NCI-H1436 (cell line): ENCODE measurements at places on chromosomes 6 and 20.

GRCh38 chr20:50110141-50111047, 2.6 kb downstream of the UBE2V1 start:
- no peak for DNase-seq

- DNase-seq = no peak
These were observed 34.7 kb downstream of the RIPOR2 start for GRCh38 chr6:24900917-24901697.

GRCh38 chr6:37897818-37898515, 78.4 kb downstream of the ZFAND3 start:
- DNase-seq = no peak

GRCh38 chr20:38590676-38591473, 9.9 kb downstream of the ADIG start:
- no peak for DNase-seq

- DNase-seq = no peak
These were observed 10.6 kb downstream of the TMEM242 start for GRCh38 chr6:157312757-157313156.

DNA sequence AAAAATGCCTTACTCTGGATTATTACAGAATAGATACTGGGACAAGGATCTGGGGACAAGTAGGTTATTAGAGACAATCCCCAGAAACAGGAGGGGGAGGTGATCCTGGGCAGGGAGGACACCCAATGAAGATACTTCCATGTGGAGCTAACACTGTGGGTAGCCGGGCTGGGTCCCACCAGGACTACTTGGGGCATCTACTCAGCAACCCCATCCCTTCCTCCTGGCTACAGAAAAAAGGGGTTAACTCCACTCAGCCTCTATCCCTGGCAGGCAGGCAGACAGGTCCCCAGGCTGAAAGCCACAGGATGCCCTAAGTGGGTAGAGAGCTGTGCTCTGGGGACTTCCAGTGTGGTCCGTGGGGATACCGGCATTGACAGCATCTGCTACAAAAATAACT, 68.0 kb upstream of the NXT1 start:
- DNase-seq = no peak

- no peak for DNase-seq
These were observed 8.3 kb downstream of the TFAP2A start for GRCh38 chr6:10406556-10406955.

GRCh38 chr20:63003546-63003945, 3.2 kb downstream of the BHLHE23 start:
- DNase-seq = no peak
